Retinal pigment epithelial cell (primary cell): ENCODE measurements at places on chromosomes 5 and 9.

DNA sequence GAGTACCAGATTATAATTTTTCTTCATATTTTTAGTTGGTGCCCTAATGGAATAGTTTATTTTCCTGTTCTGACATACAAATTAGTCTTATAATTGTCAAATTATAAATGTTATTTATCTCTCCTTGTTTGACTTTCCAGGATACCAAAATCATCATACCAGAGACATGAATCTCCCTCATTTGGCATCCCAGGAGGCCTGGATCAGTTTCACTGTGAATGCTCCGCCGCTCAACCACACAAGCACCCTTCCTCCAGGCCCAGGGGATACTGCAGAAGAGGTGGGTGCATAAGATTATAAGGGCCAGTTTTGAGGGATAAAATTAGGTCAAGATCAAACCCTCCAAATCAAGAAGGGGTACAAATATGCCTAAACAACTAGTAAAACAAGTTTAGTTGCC, 1229.3 kb downstream of the CDH12 start:
- DNase-seq, result no peak

- DNase-seq, result no peak
These were observed 24.5 kb upstream of the SELENOP start for GRCh38 chr5:42836070-42836769.

- no peak for DNase-seq
These were observed 156.8 kb upstream of the MSX2 start for GRCh38 chr5:174567506-174568141.

GRCh38 chr5:111779922-111780292, 22.9 kb upstream of the NREP start:
- DNase-seq, result no peak

DNA sequence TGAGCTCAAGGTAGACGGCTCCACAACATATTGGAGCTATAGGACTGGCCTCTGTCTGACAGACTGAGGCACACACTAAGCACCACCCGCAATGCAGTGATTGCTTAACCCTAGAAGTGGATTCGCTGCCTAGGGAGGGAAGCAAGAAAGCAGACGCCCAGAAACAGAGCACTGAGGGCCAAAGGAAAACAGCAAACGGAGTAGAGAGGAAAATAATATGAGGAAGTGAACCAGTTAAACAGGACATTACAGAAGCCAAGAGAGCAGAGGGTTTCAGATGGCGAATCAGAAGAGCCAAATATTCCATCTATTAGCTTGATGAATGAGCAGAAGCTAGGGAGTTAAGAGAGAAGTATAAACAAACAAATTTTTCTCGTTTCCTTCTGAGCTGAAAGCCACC, 139.2 kb upstream of the LHFPL2 start:
- DNase-seq, result no peak

- DNase-seq, result no peak
These were observed 26.3 kb upstream of the FST start for GRCh38 chr5:53453898-53454718.

- no peak for DNase-seq
These were observed 16.1 kb upstream of the FRMD3 start for GRCh38 chr9:83554278-83554677.

- no peak for DNase-seq
These were observed 2.9 kb upstream of the LURAP1L start for GRCh38 chr9:12771891-12772290.

- no peak for DNase-seq
These were observed 27.9 kb upstream of the CEMIP2 start for GRCh38 chr9:71796100-71796767.

DNA sequence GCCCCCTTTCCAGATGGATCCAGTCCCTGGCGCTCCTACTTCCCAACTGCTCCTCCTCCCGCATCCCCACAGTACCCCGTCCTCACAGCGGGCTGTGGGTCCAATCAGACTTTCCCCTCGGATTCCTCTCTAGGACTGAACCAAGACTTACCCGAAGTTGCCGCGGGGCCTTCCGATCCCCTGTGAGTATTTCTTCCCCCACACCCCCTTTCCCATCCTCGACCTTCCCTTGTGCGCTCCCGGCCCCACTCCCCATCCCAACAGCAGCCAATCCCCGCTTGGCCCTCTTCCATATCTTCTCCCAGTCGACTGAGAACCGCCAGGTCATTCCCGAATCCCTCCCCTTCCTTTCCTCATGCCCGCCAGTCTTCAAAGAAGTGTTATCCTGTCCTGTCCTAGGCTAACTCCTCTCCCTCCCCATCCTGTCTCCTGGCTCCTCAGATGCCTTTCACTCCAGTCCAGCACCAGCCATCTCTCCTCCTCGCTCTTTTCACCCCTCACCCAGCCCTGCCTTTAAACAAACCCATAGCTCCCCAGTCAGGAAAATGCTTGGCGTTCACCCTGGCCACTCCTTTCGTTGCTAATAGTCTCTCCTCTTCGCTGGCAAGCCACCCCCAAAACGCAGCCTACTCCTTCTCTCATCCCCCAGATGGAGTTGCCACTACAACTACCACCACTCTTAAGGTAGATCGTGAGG, 646 bp downstream of the SWI5 start:
- no peak for DNase-seq

DNA sequence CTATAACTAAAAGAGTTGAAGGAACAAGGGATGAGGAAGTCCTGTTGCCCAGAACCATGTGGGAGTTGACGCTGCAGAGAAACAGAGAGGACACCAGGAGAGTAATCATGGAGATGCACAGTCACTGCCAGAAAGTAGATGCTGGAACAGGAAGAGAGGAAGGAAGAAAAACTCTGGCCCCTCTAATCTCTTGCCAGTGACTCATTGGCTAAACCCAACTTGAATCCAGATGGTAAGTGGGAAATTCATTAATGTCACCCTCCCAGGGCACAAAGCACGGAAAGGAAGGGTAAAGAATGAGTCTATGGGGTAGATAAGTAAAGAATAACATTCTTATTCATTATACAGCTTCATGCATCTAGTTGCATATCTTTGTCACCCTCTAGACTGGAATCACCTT, 631.9 kb downstream of the PRELID2 start:
- no peak for DNase-seq

DNA sequence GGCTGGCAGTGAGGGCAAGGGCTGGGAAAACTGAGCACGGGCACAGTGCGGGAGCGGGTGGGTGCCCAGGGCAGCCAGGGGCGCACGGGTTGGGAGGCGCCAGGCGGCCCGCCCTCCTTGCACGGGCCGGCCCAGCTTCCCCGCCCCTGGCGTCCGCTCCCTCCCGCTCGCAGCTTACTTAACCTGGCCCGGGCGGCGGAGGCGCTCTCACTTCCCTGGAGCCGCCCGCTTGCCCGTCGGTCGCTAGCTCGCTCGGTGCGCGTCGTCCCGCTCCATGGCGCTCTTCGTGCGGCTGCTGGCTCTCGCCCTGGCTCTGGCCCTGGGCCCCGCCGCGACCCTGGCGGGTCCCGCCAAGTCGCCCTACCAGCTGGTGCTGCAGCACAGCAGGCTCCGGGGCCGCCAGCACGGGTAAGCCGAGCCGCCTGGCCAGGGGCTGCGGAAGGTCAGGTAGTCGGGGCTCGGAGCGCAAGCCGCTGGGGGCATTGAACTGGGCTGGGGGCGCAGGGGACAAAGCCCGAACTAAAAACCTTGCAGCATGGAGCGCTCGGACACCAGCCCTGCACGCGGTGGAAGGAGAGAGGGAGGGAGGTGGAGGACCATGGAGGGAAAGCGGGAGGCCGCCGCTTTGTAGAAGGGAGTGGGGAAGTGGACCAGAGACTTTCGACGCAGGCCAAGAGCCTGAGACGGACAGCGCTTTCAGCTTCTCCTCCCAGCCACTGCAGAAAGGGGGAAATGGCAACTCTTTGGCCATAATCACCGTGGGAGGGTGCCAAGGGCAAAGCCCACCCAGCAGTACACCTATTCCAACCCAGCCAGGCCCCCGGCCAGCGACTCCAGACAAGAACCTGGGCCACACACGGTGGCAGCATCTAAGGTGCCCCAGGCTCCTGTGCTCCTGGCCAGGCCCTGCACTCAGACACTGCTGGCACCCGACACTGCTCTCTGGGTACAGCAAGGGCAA, at the start of gene TGFBI:
TSS of gene TGFBI (plus strand) at position 207 of the 961 bp plus-strand sequence. CDS start at position 275, 68 bp downstream.
- DNase-seq, result no peak

DNA sequence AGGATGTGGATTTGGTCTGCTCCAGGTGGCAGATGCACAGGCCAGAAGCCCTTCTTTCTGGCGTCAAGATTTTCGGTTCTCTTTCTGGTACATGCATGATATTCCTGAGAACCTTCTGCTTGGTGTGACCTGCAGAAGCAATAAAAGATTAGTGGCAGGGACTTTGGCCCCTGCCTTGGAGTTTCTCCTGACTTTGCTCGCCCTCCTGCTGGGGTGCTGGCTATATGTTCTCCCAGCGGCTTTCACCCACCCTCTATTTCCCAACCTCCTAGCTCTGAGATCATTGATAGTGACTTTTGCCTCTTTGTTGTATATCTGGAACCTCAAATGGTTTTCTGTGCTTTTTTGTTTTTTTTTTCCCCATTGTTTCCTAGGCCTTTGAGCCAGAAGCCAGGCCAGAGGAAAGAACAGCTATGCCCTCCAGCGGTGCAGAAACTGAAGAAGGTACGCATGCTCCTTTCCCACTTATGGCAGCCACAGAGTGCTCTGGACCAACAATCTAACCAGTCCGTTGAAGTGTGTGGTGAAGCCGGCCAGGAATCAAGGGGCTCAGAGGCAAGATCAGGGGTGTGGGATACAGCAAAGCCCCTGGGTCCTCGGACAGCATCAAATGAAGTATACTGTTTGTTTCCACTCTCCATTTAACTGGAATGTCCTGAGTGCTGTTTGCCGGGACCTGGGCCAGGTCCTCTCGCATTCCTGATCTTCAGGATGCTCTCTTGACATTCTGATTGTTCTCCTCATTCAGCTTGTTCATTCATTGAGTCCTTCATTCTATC, 154.5 kb downstream of the ARHGEF28 start:
- no peak for DNase-seq
